ENCODE measurements at places on chromosomes 2 and 18. TPM values are rescaled to one million over a fixed set of nuclear protein-coding genes. Genes with fewer than 3 reads are reported as not detected.
A peak's percentile ranks its signal among the peaks of the same experiment; 100 is the strongest.

- no peak for DNase-seq
Measured at GRCh38 chr2:151251012-151251411, 10.7 kb downstream of the RBM43 start.

GRCh38 chr2:64362562-64363026 lies 91.4 kb upstream of the LGALSL start:
- DNase-seq = peak; percentile 68

- peak; percentile 87 for DNase-seq
Measured at GRCh38 chr2:99554238-99554637, 64.4 kb upstream of the REV1 start.

DNA sequence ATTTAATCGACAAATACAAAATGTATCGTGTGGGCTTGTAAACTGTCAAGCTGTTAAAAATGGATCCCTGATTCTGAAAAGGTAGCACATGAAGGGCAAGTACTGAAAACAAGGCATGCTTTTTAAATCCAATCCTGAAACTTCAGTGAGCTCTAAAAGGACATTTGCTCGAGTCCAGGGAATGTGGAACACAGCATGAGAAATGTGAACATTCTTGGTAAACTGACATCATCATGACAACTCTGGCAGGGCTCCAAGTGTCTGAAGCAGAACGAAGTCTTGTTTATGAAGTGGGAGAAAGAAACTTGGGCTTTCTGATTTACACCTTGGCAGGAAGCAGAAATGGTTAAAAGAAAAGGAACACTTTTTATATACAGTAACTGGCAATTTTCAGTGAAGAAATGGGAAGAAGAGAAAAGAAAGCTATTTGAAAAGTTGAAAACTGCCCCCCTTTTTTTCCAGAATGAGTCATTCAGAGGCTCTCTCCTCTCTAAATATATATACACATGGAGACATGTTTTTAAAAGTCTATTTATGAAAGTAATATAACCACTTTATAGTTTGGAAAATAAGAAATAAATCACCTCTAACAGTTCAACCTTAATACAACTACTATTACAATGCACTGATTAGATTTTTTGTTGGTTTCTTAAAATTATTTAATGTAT lies 120.8 kb downstream of the GAREM1 start:
- DNase-seq = no peak

GRCh38 chr18:70078106-70078505 lies 127.4 kb downstream of the RTTN start:
- no peak for DNase-seq

- no peak for DNase-seq
Measured at GRCh38 chr2:40395169-40396073, 56.5 kb downstream of the SLC8A1 start.

- DNase-seq = no peak
Measured at GRCh38 chr18:25075331-25075730, 276.6 kb downstream of the ZNF521 start.

DCC gene
- total RNA-seq = 0.41 TPM

DNA sequence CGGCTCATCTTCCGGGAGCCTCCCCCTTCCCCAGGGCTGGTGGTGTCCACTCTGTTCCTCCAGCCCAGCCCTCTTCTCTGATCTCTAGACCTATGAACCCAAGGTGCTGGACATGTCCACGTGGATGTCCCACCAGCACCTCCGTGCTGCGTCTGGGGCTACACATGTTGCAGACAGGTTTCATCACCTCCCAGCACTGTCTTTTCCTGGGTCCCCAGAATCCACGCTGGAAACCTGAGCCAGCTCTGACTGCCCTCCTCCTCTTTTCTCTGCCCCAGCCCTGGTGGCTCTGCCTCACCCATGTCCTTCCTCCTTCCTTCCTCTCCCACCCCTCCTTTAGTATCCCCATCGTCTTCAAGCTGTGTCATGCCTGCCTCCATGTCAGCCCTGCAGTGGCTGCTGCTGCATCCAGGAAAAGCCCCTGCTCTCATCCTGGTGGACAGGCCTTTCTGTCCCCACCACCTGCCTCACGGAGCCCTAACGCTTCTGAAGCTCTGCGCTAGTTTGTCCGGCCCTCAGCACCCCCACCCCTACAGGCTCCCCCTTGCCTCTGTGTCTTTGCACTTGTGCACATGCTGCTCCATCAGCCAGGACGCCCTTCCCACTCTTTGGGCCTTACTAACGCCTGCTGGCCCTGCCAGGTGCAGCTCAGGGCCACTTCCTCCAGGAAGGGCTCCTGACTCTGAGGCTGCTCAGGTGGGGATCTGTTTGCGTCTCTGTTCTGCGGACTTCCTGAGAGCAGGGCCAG lies 105.9 kb downstream of the DYSF start:
- no peak for DNase-seq

KLHL14 gene
- 4.2 TPM for total RNA-seq

TMEM37 gene
- total RNA-seq = 9.5 TPM

DNA sequence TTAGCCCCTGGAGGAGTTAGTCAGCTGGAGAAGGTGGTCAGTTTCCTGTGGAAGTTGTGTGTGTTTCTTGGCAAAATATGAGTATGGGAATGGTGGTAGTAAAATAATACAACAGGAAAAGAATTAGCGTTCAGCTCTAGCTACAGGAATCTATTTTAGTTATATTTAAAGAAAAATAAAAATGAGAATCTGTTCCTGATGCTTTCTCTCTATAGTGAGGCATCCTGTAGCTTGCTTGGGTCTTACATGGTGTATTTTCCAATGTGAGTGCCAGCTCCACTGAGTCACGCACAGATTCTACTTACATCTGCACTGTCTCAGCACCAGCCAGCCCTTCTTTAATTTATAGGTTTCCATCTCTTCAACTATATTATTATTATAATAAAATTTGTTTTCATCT lies 132.2 kb downstream of the BIRC6 start:
- no peak for DNase-seq

TOGARAM2 gene
- 0.86 TPM for total RNA-seq

GRCh38 chr2:230790981-230791380 lies 73.8 kb upstream of the ITM2C start:
- no peak for DNase-seq

GRCh38 chr2:152012697-152013096 lies 86.1 kb downstream of the CACNB4 start:
- no peak for DNase-seq

GRCh38 chr2:197097578-197098366 lies 171.3 kb upstream of the PGAP1 start:
- no peak for DNase-seq

GRCh38 chr2:789529-789928 lies 112.3 kb upstream of the TMEM18 start:
- DNase-seq = no peak

- peak; percentile 76 for DNase-seq
Measured at GRCh38 chr2:40451918-40452605, at the start of gene SLC8A1. Gene SLC8A1 (minus strand): TSS chr2:40452090.

DNA sequence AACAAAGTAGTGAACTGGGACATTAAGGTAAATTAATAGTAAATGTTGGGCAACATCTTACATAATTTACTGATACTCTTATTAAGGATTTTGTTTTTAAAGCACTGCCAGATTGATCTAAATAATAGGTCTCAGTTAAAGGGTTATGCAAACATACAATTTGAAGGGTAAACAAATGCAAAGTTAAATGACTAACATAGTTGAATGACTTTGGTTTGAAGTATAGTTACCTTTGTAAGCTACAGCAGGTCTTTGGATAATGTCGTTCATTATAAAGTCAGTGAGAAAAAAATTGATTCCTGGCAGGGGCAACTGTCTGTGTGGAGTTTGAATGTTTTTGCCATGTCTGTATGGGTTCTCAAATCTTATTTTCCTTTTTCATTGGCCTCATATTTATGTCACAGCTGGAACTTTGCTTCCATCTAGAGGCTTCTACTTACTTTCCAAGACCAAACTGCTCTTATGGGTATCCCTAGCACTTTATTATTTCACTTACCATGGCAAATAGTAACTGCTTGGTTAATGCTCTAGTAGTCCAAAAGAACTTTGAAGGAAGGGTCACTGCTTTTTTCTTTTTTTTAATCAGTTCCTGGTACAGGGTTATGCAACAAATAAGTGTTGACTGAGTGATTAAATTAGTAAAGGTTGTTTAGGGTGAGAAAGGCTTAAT lies 107.8 kb downstream of the NBEAL1 start:
- DNase-seq = no peak

DNA sequence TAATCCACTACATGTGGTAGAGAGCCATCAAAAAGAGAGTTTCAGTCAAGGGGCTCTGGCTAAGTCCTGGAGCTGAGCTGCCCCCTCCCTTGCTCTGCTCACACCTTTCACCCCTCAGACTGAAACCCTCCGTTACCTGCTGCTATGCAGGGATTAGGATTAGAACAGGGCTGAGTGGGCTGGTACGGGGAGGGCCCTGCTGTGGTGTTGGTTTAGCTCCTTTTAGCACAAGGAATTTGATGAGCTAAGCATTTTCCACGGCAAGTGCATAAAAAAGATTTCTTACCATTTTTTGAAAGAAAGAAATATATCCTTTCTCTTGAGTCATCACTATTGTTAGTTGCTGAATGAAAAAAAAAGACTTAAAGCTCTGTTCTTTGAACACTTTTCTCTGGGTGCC lies 46.3 kb downstream of the TCF7L1 start:
- DNase-seq = peak; percentile 85

DNA sequence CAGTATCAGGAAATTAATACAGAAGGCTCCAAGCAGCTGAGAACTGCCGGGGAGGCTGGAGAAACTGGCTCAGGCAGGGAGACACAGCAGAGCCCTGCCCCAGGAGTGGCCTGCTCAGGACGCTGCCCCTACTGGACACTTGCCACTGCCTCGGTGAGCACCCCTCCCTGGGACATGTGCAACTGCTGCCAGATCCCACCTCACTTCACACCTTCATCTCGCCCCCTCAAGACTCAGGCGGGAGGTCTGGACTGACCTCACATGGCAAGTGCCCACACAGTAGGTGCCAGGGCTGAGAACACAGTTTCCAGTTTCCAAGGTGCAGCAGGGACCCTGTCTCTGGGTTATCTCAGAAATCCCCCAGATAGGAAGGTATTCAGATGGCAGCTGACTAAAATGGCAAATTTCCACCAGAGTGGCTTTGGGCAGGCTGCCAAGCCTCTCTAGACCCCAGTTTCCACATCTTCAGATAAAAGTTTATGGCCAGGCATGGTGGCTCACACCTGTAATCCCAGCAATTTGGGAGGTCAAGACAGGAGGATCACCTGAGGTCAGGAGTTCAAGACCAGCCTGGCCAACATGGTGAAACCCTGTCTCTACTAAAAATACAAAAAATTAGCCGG lies 33.7 kb upstream of the LBH start:
- peak; percentile 71 for DNase-seq

DNA sequence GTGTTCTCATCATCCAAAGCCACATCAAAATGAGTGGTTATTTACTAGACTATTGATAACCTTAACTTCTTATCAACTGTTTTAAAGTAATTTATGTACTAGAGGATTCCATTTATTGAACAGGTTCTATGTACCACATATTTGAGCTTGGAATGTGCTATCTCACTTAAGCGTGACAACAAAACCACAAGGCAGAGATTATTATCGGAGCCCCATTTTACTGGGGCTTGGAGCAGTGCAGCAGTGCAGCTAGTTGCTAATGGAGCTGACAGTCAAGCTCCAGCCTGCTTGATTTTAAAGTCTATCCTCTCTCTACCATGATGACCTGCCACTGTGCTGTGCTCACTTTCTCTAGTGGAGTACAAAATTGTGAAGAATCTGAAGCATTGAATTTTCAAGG lies 24.6 kb downstream of the GCG start:
- DNase-seq = no peak

All from endodermal cell (in vitro differentiated cells).